ENCODE measurements at places on chromosomes 7 and 10.

- DNase-seq = peak; percentile 98
These were observed 54.7 kb upstream of the BICC1 start for GRCh38 chr10:58457761-58458616.

- no peak for DNase-seq
These were observed 96.4 kb downstream of the PRKG1 start for GRCh38 chr10:51170518-51171245.

DNA sequence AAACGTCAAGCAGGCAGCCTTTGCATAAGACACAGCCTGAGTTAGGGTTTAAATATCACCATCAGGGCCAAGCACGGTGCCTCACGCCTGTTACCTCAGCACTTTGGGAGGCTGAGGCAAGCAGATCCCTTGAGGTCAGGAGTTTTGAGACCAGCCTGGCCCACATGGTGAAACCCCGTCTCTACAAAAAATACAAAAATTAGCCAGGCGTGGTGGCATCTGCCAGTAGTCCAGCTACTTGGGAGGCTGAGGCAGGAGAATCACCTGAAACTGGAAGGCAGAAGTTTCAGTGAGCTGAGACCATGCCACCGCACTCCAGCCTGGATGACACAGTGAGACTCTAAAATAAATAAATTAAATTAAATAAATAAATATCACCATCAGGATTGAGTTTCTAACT, 33.0 kb downstream of the SRPK2 start:
- no peak for DNase-seq

DNA sequence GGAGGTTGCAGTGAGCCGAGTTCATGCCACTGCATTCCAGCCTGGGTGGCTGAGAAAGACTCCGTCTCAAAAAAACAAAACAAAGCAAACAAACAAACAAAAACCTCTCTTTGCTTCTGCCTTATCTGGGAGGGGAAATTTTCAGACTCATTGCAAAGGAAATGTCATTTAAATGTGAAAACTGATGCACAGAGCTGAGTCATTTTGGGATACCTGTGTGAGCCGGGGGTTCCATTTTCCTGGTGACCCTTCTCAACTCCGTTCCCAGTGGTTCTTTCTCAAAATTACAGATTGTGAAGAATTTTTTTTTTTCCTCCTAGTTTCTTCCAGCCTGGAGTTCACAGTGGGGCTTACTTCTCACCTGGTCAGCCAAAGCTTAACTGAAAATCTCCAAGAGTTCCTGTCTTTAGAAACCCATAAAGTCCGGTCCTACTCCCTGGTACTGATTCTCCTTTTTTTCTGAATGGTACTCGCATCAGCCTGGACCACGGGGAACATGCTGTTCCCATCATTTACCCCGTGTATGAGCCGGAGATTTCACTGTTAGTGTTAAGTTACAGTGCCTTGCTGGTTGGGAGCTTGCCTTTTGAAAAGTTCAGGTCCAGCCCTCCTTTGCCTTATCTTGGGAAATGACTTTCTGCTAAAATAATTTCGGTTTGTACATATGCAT, 56.9 kb downstream of the RBM20 start:
- DNase-seq = no peak

DNA sequence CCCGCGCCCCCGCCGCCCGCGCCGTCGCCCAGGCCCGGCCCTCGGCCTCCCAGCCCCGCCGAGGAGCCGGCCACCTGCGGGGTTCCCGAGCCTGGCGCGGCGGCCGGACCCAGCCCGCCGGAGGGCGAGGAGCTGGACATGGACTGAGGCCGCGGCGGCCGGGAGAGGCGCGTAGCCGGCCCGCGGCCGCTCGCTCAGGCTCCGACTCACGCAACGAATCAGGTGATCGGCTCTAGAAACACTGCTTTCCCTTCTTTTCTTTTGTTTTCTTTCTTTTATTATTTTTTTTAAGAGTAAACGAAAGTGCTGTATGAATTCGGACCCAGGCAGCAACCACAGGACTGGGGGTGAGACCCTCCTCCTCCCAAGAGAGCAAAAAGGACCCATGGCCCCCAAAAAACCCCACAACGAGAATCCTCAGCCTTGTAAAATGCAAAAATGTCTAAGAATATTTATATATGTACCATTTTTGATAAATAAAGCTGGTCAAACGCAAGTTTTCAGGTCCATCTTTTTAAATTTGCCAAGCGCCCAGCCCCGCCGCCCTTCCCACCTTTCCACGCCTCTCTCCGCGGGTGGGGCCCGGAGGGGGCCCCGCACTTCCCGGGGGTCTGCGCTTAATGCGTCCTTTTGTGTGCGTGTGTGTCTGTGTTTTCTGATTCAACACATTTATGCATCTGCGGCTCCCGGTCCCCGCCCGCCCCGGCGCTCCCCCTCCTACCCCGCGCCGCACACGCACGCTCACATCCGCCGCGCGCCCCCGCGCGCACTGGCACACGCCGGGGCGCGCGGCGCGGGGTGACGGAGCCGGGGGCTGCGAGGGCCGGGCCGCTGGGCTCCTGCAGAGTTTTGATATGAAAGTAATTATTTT, 4.4 kb downstream of the UNCX start:
- no peak for DNase-seq

DNA sequence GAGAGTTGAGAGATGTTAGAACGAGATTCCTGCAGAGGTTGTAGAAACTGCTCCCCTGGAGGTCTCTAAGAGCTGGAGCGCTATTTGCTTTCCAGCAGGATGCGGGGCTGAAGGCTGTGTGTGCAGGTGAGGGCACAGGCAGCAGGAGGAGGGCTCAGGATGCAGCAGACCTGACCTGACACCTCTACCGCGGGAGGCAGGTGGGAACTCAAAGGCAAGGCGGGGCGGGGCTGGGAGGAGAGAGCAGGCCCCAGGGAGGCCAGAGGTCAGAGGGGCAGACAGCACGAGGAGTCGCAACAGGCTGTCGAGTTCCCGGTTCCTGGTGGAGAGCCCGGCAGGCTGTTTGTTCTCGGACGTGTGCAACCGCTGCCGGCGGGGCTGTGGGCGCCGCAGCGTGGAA, 7.9 kb upstream of the CRTAC1 start:
- no peak for DNase-seq

- no peak for DNase-seq
These were observed at the start of gene CCM2 for GRCh38 chr7:45000093-45001032. TSS of gene CCM2 (plus strand) at chr7:45000201. CDS start at chr7:45000334, 133 bp downstream.

DNA sequence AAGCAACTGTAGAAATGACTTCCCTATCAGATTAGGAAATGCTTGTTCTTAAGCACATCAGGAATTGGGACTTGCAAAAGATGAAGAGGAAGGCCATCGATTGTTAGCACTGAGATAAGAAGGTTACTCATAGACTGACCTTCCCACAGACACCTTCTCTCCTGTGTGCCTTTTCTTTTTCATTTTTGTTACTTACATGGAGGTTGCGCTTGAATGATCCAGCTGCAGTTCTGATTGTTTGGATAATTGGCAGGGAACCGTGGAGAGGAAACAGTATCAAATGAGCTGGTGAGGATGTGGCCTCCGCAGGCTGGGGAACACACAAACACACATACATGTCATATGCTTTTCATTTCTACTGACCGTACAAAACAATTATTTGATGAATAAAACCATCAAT, 134.9 kb upstream of the RSU1 start:
- DNase-seq = no peak

GRCh38 chr7:156751319-156751718, 110.7 kb downstream of the RNF32 start:
- peak; percentile 34 for DNase-seq

- DNase-seq = no peak
These were observed 16.0 kb downstream of the SFTPD start for GRCh38 chr10:79932841-79933379.

- peak; percentile 42 for DNase-seq
These were observed 25.6 kb downstream of the PUS7 start for GRCh38 chr7:105496521-105496920.

DNA sequence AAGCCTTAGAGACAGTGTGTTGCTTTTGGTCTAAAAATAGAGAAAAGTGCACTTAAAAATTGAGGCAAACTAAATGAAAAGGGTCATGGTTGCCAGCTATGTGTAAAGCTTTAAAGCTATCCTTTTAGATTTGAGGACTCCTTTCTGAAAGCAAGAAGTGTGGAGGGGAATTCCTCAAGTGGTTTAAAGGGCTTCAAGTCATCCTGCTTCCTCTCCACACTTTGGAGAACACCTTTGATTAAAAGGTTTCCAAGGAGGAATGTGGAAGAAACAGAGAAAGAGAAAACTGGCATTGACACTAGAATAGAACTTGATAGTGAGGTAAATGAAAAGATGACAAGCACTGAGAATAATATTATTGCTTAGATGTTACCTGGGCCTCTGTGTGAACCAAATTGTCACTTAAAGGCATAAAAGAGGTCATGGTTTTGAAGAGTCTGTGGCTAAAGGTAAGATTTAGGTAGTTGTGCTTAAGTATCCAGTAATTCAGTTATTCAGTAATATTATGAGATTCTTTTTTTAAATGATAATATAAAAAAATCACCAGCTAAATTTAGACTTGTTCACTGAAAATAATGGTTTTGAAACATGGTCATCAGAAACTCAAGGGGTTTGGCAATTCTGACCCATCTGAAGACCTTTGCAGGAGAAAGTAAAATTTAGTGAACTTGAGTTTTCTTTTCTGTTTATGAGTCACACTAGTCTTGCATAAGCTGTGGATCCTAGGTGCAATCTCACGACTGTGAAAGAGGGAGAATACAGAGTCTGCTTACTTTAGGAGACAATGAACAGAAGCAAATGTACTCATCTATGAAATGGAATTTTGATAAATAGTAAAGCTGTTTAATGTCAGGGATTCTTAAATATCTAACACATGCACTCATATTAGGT, 466.0 kb downstream of the KIF20B start:
- DNase-seq = peak; percentile 56

GRCh38 chr10:29861811-29862505, 197.4 kb downstream of the JCAD start:
- DNase-seq = peak; percentile 86

DNA sequence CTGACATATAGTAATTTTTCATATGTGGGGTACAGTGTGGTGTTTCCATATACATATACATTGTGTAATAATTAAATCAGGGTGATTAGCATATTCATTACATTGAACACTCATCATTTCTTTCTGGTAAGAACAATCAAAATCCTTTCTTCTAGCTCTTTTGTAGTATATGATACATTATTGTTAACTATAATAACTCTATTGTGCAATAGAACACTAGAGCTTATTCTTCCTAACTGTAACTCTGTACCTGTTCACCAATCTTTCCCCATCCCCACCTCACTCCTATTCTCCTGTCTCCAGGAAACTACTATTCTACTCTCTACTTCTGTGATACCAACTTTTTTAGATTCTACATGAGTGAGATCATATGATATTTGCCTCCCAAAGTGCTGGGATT, 9.4 kb downstream of the BZW2 start:
- no peak for DNase-seq

DNA sequence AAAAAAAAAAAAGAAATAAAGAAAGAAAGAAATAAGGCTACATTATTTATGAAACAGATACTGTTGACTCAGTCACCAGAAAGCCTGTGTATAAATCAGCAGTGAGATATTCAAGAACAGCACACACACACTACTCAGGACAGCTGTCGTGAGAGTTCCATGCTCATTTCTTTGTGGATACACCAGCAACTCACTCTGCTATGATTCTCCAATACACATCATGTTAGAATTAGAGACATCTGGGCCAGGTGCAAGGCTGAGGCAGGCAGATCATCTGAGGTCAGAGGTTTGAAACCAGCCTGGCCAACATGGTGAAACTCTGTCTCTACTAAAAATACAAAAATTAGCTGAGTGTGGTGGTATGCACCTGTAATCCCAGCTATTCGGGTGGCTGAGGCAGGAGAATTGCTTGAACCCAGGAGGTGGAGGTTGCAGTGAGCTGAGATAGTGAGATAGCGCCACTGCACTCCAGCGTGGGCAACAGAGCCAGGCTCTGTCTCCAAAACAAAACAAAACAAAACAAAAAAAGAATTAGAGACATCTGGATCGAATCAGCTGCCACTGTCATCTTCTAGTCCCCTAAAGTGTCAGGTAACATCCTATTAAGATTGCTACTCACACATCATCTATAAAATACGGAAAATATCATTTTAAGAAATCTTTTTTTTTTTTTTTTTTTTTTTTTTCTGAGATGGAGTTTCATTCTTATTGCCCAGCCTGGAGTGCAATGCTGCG, 11.2 kb upstream of the NUPR2 start:
- no peak for DNase-seq

DNA sequence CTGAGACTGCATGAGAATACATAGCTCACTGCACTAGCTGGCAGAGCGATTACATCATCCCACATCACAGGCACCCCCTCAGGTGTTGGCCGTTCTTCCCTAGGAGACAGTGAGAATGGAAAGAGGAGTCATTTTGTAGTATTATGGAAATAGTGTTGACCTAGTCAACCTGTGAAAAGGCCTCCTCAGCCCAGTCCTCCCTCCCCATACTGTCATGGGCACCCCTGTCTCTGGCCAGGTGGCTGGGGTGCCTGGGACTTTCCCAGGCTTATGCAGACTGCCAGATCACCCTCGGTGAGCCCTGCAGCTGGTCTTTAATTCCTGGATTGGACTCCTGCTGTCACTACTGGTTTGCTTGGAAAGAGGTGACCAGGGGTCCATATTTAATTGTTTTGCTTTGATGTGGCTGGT, 4.0 kb downstream of the INPP5A start:
- DNase-seq = no peak

GRCh38 chr10:73828161-73828560, 16.8 kb upstream of the NDST2 start:
- no peak for DNase-seq

DNA sequence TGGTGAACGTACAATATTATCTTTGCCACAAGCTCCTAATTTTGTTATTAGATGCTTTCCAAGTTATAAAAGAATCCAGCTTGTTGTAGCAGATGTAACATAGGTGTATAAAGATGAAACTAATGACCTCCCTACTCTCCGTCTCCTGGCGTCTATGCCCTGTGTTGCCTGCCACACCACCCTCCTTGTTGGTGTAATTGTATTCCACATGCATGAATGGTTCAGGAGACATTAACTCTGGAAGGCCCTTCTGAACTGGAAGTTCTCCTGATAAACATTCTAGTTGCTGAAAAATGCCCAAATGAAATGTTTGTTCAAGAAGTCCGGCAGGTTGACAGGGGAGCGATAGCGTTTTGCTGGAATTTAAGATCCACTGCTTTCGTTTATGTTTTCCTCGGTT, 53.9 kb upstream of the SEPHS1 start:
- DNase-seq = no peak

GRCh38 chr10:75508814-75509306, 77.4 kb downstream of the LRMDA start:
- no peak for DNase-seq

GRCh38 chr7:132622081-132622480, 45.8 kb upstream of the PLXNA4 start:
- DNase-seq = peak; percentile 61

GRCh38 chr7:98569691-98570337, 47.3 kb upstream of the NPTX2 start:
- DNase-seq = no peak

Data from fibroblast of skin of left quadriceps (primary cell).